ENCODE measurements at places on chromosomes 4 and X.

DNA sequence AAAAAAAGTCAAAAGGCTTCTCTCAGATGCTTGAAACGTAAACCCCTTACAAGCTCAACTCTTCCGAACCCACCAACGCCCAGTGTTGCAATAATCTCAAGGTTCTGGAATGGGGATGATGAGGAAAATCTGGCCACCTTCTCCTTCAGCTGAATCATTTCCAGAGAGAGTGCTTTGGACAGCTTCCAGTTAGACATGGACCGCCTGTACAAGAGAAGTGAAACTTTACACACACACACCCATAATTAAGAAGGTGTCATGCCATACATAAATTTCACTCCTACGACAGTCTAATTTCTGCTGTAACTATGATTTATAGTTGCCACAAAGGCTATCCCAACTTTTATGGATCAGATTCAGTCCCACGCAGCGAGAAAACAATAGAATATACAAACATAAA, 72.3 kb downstream of the PRKG2 start:
- no peaks in the 10 kb centered on the region for H3K36me3 ChIP-seq
- H3K4me3 ChIP-seq = no peak overlapping the region
- no peaks in the 10 kb centered on the region for H3K27me3 ChIP-seq
- no peak overlapping the region for H3K27ac ChIP-seq
- no peak for DNase-seq

GRCh38 chr4:115781528-115782146, 668.2 kb upstream of the NDST4 start:
- DNase-seq = no peak
- H3K27me3 ChIP-seq = no peaks in the 10 kb centered on the region
- no peak overlapping the region for H3K4me3 ChIP-seq
- H3K4me1 ChIP-seq = no peaks in the 10 kb centered on the region
- H3K27ac ChIP-seq = no peak overlapping the region
- no peaks in the 10 kb centered on the region for H3K36me3 ChIP-seq

DNA sequence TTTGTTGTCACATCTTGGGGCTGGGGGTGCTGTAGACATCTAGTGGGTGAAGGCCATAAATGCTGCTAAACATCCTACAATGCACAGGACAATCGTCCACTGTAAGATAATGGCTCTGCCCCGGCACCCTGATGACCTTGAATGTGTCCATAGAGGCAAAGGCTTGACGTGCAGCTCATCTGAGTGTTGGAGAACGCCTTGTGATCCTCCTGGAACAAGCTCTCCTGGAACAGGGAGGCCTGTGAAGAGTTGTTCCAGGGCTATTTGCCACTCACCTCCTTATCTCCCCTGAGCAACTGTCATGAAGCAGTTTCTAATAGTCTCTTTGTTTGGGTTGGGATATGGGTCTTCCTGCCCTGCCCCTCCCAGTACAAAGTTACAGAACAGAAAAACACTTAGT, 15.2 kb upstream of the PCYT1B start:
- no peak for DNase-seq
- no peak overlapping the region for H3K27ac ChIP-seq
- H3K27me3 ChIP-seq = no peaks in the 10 kb centered on the region
- H3K4me1 ChIP-seq = no peaks in the 10 kb centered on the region
- no peak overlapping the region for H3K4me3 ChIP-seq

GRCh38 chr4:37873386-37873785, 17.5 kb upstream of the TBC1D1 start:
- no peaks in the 10 kb centered on the region for H3K36me3 ChIP-seq
- no peak overlapping the region for H3K4me3 ChIP-seq
- no peak overlapping the region for H3K27ac ChIP-seq
- H3K27me3 ChIP-seq = no peaks in the 10 kb centered on the region
- DNase-seq = no peak

- H3K27me3 ChIP-seq = no peaks in the 10 kb centered on the region
- no peak overlapping the region for H3K4me3 ChIP-seq
- peak; percentile 20 for DNase-seq
- H3K36me3 ChIP-seq = no peaks in the 10 kb centered on the region
- no peak overlapping the region for H3K27ac ChIP-seq
Observed at GRCh38 chr4:36824682-36825081, 419.9 kb upstream of the NWD2 start.

DNA sequence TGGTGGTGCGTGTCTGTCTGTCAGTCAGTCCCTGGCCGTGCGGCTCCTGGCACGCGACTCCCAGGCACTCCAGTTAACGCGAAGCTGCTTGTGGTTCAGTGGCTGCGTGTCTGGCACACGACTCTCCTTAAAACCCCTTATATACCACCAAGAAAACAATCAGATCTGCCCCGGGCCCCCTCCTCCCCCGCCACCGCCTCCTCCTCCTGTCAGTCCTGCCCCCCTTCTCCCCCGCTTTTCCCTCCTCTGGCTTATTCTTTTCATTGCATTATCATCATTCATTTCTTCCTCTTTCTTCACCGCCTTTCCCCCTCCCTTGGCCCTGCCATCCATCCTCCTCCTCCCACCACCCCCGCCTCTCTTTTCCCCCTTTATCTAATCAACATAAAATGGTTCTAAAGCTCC, at the start of gene NEUROG2:
NEUROG2 (minus strand) TSS at position 115 of the 405 bp plus-strand sequence. CDS start 705 bp downstream, outside the sequence.
- H3K4me1 ChIP-seq = peaks cover 7% of the 10 kb centered on the region
- H3K36me3 ChIP-seq = no peaks in the 10 kb centered on the region
- no peak for DNase-seq
- H3K27ac ChIP-seq = no peak within 1 kb of the TSS
- peak within 1 kb of the TSS; percentile 31 for H3K4me3 ChIP-seq

- no peaks in the 10 kb centered on the region for H3K4me1 ChIP-seq
- no peak for DNase-seq
- no peak overlapping the region for H3K4me3 ChIP-seq
- no peak overlapping the region for H3K27ac ChIP-seq
- no peaks in the 10 kb centered on the region for H3K36me3 ChIP-seq
Observed at GRCh38 chr4:126530996-126531585, 1101.7 kb upstream of the INTU start.

All from iPS DF 6.9 (cell line).